Lower lobe of right lung (tissue), 2 donors: ENCODE measurements at places on chromosomes 11 and 22. TPM values are rescaled to one million over a fixed set of nuclear protein-coding genes. Genes with fewer than 3 reads are reported as not detected.

Gene SLC5A4
- total RNA-seq, result 1.4 TPM

Gene ROM1
- 5.6 TPM for total RNA-seq

GRCh38 chr11:109794501-109794900 is 298.7 kb upstream of the ZC3H12C start:
- no peak for DNase-seq
- H3K36me3 ChIP-seq, result no peaks in the 10 kb centered on the region
- H3K4me3 ChIP-seq, result no peak overlapping the region

GRCh38 chr11:4049006-4049405 is 45.6 kb upstream of the RRM1 start:
- H3K36me3 ChIP-seq, result no peaks in the 10 kb centered on the region
- H3K4me3 ChIP-seq, result no peak overlapping the region
- H3K27ac ChIP-seq, result no peak overlapping the region
- H3K4me1 ChIP-seq, result no peaks in the 10 kb centered on the region

GRCh38 chr22:41830174-41830573 is 2.7 kb upstream of the SREBF2 start:
- H3K27me3 ChIP-seq, result no peaks in the 10 kb centered on the region
- peaks cover 11% of the 10 kb centered on the region for H3K36me3 ChIP-seq
- no peak for DNase-seq

GRCh38 chr11:71151561-71151960 is 100.8 kb downstream of the SHANK2 start:
- no peaks in the 10 kb centered on the region for H3K36me3 ChIP-seq
- no peaks in the 10 kb centered on the region for H3K27me3 ChIP-seq
- no peak overlapping the region for H3K4me3 ChIP-seq
- DNase-seq, result no peak
- peaks cover 4% of the 10 kb centered on the region for H3K4me1 ChIP-seq
